ENCODE measurements at places on chromosomes 1 and 21. TPM values are rescaled to one million over a fixed set of nuclear protein-coding genes. Genes with fewer than 3 reads are reported as not detected.

DNA sequence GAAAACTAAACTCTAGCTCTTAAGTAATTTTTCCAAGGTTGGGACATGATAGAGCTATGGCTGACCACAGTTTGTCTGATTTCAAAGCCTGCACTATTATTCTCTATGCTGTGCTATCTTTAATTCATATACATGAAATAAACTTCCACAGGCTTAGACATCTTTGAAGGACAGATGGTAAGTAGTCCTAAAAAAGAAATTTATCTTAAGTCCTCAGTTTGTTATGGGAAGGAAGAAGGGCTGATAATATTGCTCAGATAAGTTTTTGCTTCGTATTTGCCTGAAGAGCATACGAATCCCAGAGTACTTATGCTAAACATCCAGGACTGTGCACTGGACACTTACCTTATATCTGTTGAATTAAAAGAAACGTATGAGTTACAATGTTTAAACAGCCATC lies 39.6 kb downstream of the VCAM1 start:
- no peaks in the 10 kb centered on the region for H3K36me3 ChIP-seq
- no peaks in the 10 kb centered on the region for H3K4me1 ChIP-seq
- no peak overlapping the region for H3K27ac ChIP-seq

DNA sequence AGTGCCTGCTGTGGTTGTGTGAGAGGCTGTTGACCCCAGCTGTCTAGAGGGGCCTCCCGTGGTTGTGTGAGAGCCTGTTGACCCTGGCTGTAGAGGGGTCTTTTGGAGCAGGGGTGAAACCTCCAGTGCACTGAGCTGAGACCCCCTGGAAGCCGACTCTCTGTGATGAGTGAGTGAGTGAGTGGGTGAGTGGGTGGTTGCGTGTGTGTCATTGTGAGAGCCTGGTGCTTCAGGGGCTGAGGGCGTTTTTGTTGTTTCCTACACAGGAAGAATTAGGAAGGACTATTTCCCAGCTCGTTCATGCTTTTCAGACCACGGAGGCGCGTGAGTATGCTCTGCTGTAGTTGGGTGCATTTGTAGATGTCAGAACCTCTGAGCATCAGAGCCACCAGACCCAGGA lies 3.0 kb downstream of the RRP1 start:
- peaks cover 69% of the 10 kb centered on the region for H3K36me3 ChIP-seq
- no peak for DNase-seq
- H3K4me1 ChIP-seq, result peaks cover 11% of the 10 kb centered on the region
- no peak overlapping the region for H3K4me3 ChIP-seq
- no peak overlapping the region for H3K27ac ChIP-seq

DNA sequence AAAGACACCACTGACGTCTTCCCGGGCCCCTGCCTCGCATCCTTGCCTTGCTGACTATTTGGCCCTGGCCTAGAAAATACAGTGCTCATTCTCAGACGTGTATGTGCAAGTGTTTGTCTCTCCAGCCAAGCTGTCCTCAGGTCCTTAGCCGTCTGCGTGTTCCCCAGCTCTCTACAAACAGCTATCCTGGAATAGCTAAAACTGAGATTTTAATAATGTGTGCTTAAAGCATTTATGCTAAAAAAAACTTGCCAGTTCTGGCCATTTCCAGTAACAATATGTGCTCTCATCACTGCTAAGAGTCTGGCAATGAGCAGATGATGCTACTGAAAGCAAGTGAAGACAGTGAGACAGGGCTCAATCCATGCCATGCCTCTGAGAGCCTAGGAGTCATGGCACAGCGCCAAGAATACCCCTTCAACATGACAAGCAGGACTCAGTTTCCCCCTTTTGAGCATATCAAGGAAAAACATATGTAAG lies 55.7 kb downstream of the IRF2BP2 start:
- H3K27me3 ChIP-seq, result no peaks in the 10 kb centered on the region
- DNase-seq, result no peak
- H3K4me1 ChIP-seq, result peaks cover 4% of the 10 kb centered on the region
- no peak overlapping the region for H3K4me3 ChIP-seq
- H3K27ac ChIP-seq, result no peak overlapping the region
- H3K36me3 ChIP-seq, result no peaks in the 10 kb centered on the region

GRCh38 chr21:16563795-16564194 lies 834.0 kb downstream of the USP25 start:
- DNase-seq, result no peak
- H3K4me1 ChIP-seq, result peaks cover 6% of the 10 kb centered on the region
- no peaks in the 10 kb centered on the region for H3K27me3 ChIP-seq
- no peak overlapping the region for H3K27ac ChIP-seq
- no peaks in the 10 kb centered on the region for H3K36me3 ChIP-seq
- H3K4me3 ChIP-seq, result no peak overlapping the region

- peak overlapping the region; percentile 60 for H3K27ac ChIP-seq
- no peak overlapping the region for H3K4me3 ChIP-seq
- no peaks in the 10 kb centered on the region for H3K36me3 ChIP-seq
- H3K4me1 ChIP-seq, result peaks cover 72% of the 10 kb centered on the region
- no peaks in the 10 kb centered on the region for H3K27me3 ChIP-seq
- DNase-seq, result no peak
These were observed 50.9 kb downstream of the PTPN14 start for GRCh38 chr1:214500340-214501055.

GRCh38 chr21:38524168-38525153 lies 26.2 kb upstream of the ERG start:
- no peaks in the 10 kb centered on the region for H3K36me3 ChIP-seq
- H3K4me1 ChIP-seq, result no peaks in the 10 kb centered on the region
- no peaks in the 10 kb centered on the region for H3K27me3 ChIP-seq

Gene OR6K3
- polyA plus RNA-seq, result not detected

Gene DNAJC28
- polyA plus RNA-seq, result 7.6 TPM

GRCh38 chr1:17185485-17185860 lies 19.5 kb upstream of the PADI1 start:
- H3K36me3 ChIP-seq, result no peaks in the 10 kb centered on the region
- no peaks in the 10 kb centered on the region for H3K27me3 ChIP-seq
- H3K4me1 ChIP-seq, result no peaks in the 10 kb centered on the region
- no peak overlapping the region for H3K4me3 ChIP-seq
- H3K27ac ChIP-seq, result no peak overlapping the region
- no peak for DNase-seq

DNA sequence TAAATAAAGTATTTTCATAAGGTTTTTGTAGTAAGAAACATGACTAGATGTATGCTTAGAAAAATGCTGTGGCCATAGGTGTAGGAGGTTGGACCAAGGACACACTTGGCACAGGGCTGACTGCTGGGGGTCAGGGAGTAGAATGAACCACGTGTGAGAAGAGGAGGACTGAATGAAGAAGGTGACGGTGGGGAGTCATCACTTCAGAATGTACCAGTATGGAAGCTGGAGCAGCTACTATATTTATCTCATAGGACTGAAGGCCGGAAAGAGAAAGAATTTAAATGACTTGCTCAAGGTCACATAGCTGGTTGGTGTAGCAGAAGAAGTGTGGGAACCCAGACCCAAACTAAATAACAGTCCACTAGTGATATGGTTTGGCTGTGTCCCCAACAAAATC lies 79.8 kb upstream of the HAO2 start:
- no peak overlapping the region for H3K4me3 ChIP-seq
- H3K27ac ChIP-seq, result no peak overlapping the region
- H3K27me3 ChIP-seq, result no peaks in the 10 kb centered on the region
- no peaks in the 10 kb centered on the region for H3K4me1 ChIP-seq

DNA sequence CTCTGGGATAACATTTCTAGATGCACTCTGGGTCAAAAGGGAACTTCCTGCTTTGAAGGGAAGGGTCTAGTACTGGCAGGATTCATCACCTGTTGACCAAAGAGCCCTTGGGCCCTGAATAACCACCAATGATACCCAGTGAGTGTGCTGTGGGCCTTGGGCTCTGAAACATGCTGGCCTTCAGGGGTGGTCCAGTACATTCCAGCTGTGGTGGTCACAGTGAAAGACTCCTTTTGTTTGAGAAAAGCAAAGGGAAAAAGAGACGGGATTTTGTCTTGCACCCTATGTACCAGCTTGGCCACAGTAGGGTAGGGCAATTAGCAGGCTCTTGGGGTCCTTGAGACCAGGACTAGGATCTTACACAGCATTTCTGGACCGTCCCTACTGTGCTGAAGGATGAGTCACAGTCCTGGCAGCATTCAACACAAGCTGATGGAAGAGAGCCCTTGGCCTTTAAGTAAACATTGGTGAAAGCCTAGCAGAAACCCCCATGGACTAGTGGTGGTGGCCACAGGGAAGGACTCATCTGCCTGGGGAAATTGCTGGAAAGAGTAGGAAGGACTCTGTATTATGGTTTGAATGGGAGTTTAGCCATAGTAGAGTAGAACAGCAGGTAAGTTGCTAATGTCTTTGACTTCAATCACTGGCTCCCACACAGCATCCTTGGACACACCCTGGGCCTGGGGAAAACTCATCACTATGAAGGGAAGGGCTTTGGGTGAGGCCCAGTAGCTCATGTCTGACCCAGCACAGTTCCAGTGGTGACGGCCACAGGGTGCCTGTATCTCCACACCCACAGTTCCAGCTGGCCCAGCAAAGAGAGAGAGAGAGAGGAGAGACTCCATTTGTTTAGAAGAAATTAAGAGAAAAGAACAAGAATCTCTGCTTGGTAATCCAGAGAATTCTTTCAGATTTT lies 87.5 kb downstream of the COL24A1 start:
- H3K27me3 ChIP-seq, result no peaks in the 10 kb centered on the region
- H3K27ac ChIP-seq, result peak overlapping the region; percentile 21
- no peaks in the 10 kb centered on the region for H3K4me1 ChIP-seq
- DNase-seq, result no peak
- H3K36me3 ChIP-seq, result no peaks in the 10 kb centered on the region

DNA sequence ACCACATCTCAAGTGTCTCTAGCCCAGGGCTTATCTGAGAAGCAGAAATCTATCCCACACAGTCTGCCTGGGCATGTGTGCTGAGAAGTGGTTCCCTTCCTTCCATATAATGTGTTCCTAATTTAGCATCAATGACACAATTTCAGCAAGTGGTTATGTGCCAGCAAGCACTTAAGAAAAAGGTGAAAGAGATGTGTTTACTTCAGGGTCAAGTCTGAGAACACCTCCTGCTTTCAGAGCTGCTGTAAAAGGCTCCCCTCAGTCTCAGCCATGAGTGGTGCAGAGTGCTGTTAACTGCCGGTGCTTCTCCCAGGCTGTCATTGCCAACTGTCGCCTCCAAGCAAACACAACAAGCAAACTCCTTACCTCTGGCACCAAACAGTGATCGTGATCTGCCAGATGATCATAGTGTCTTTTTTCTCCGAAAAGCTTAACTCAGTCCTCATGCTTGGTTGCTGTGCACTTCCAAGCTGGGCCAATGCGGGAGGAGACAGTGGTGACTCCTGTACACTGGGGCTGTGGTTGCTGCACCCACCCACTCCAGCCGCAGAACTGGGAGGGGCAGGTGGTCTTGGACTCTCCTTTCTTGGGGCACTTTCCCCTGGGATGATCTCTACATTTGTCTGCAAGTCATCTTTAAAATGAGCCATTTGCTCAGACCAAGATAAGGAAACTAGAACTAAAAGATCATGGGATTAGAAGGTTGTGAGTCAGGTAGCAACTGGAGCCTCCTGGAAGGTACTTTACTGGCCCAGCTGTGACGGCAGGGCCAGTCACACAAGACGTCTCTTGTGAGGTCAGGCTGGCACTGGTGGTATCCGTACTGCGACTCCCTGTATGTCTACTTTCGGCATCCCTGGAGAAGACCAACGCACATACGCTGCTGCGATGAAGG lies 32.4 kb downstream of the ATP1A1 start:
- no peak overlapping the region for H3K4me3 ChIP-seq
- H3K4me1 ChIP-seq, result no peaks in the 10 kb centered on the region
- DNase-seq, result no peak
- H3K36me3 ChIP-seq, result peaks cover 39% of the 10 kb centered on the region
- no peaks in the 10 kb centered on the region for H3K27me3 ChIP-seq

GRCh38 chr1:111274653-111275052 lies 16.0 kb upstream of the CHIA start:
- no peaks in the 10 kb centered on the region for H3K4me1 ChIP-seq
- no peak overlapping the region for H3K27ac ChIP-seq
- no peaks in the 10 kb centered on the region for H3K36me3 ChIP-seq

DNA sequence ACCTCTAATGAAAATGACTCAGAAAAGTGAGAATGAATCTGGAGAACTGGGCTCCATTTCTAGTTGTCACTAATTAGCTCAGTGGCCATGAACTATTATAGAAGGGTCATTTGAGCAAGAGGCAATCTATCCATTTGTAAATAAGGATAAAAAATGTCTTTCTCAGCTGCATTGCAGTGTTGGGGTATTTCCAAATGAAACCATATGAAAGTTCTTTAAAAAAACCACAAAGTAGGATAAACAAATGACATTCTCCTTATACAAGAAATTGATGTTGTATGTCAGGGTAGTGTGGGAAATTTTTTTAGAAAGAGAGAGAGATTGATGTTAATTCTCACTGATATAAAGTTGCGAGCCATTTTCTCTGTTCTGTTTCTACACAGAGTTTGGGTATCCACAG lies 26.0 kb downstream of the FMO3 start:
- H3K27ac ChIP-seq, result no peak overlapping the region
- DNase-seq, result no peak
- no peaks in the 10 kb centered on the region for H3K4me1 ChIP-seq
- no peaks in the 10 kb centered on the region for H3K27me3 ChIP-seq

Gene KRTAP6-1
- not detected for polyA plus RNA-seq

- H3K27ac ChIP-seq, result no peak overlapping the region
- no peaks in the 10 kb centered on the region for H3K27me3 ChIP-seq
- no peak overlapping the region for H3K4me3 ChIP-seq
These were observed 74.7 kb downstream of the DISC1 start for GRCh38 chr1:231701306-231701705.

DNA sequence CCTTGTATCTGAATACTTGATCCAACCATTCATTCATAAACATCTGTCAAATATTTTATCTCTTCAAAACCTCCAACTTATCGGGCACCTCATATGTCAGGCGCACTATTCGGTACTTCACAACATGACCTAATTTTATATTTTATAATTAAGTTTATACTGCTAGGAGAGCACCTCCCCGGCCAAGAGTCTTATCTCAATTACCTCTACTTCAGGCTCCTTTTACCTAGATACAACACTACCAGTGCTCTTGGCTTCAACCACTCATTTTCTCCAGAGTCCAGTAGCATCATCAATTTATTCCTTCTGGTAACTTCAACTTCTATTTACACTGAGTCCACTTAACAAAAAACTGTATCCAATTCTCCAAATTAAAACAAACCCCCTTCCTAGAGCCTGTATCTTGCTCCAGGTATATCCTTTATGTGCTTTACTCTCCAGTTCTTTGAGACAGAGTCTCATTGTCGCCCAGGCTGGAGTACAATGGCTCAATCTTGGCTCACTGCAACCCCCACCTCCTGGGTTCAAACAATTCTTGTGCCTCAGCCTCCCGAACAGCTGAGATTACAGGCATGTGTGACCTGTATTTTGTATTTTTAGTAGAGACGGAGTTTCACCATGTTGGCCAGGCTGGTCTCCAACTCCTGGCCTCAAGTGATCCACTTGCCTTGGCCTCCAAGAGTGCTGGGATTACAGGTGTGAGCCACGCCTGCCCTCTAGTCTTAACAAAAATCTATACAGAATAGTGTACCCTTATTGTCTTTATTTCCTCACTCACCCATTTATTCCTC lies 18.8 kb downstream of the GPBP1L1 start:
- no peaks in the 10 kb centered on the region for H3K27me3 ChIP-seq
- H3K36me3 ChIP-seq, result no peaks in the 10 kb centered on the region
- H3K4me1 ChIP-seq, result peaks cover 63% of the 10 kb centered on the region
- peak overlapping the region; percentile 33 for H3K27ac ChIP-seq

- no peak for DNase-seq
- H3K36me3 ChIP-seq, result no peaks in the 10 kb centered on the region
- H3K27ac ChIP-seq, result no peak overlapping the region
- peaks cover 13% of the 10 kb centered on the region for H3K4me1 ChIP-seq
These were observed 4.2 kb upstream of the PFKL start for GRCh38 chr21:44295646-44296045.

Gene FAM229A
- polyA plus RNA-seq, result 3.1 TPM

GRCh38 chr1:161905269-161905884 lies 118.3 kb downstream of the OLFML2B start:
- H3K36me3 ChIP-seq, result no peaks in the 10 kb centered on the region
- no peak overlapping the region for H3K4me3 ChIP-seq
- DNase-seq, result no peak
- no peaks in the 10 kb centered on the region for H3K4me1 ChIP-seq
- no peak overlapping the region for H3K27ac ChIP-seq
- no peaks in the 10 kb centered on the region for H3K27me3 ChIP-seq

Gene SPRR5
- not detected for polyA plus RNA-seq
